SK-N-DZ (cell line): ENCODE measurements at places on chromosomes 5 and 9.

GRCh38 chr9:13860019-13860418 is 453.9 kb downstream of the NFIB start:
- DNase-seq, result no peak

DNA sequence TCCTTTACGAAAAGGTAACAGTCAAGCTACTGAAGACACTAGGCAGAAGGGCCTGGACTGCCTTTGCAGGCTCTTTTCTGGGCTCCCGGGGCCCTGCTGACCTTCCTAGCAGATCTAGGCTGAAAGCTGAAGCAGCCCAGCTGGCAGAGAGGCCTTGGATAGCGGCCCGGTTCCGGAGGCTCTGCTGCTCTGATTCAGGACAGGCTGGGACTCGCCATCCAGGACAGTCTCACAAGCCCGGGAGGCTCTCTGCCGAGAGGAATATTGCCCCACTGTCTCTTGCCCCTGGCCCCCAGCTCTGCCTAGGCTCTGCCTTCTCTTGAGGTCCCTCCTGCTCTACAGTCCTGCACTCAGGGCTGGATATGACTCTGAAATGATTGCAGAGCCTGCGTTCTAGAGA is 67.8 kb downstream of the PSD2 start:
- DNase-seq, result no peak

- no peak for DNase-seq
Measured at GRCh38 chr5:120413686-120414085, 50.4 kb upstream of the PRR16 start.

DNA sequence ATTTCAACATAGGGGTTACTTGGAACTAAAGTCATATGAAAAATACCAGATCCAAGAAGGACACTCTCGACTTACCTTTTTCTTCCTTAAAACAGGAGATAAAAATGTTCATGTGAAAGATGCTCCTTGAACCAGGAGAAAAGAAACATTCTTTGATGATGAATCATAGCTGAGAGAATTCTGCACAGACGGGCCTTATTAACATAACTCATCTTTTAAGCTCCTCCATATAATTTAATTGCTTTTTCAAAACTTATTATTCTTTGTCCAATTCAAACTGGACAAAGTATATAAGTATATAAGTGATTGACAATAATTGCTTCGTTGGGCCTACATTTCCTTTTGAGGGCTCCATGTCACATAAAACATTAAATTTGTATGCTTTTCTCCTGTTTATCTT is 945.2 kb upstream of the C9orf72 start:
- no peak for DNase-seq

DNA sequence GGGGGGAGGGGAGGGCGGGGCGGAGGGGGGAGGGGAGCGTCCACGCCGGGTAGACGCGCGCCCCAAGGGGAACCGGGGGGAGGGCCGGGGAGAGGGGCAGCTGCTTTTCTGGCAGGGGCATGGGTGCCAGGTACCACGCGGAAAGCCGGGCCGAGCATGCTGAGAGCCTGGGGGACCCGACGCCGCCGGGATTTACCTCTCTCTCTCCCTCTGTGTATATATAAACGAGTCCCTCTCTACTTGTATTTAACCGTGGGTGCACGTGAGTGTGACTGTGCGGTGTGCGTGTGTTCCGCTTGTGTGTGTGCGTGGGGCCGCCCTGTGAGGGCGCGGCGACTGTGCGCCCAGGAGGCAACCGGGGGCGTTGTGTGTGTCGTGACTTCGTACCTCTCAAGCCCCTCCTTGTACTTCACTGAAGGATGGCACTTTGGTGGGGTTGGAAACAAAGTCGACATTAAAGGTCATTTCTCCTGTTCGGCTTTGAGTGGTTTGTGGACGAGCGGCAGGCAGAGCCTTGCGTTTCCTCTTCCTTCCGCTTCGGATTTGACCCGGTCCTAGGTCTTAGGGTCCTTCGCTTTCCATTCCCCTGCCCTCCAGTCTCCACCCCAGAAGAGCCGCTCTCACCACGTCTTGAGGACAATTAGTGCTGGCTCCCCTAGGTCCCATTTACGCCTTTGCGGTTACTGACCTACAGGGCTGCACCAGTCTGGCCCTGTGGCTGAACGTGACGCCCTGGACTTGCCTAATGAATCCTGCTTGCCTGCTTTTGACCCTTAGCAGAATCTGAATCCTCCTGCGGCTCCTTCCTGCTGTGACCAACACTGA is 36.2 kb upstream of the TTC1 start:
- no peak for DNase-seq

DNA sequence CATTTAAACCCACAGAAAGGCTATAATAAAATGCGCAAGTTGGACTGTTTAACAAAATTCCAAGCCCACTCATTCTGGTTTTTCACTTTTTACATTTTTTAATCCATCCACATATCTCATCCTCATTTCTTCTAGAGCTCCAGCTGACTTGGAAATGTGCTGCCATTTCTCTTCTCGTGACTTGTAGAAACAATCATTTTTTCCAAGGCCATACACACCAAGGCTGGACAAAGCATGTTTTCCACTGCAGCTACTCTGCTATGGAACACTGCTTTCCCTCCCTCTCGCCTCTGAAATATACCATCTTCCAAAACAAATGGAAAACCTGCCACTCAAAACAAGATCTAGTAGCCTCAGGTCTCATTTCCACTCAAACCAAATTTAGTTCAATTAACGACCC is 141.1 kb downstream of the ESM1 start:
- no peak for DNase-seq

DNA sequence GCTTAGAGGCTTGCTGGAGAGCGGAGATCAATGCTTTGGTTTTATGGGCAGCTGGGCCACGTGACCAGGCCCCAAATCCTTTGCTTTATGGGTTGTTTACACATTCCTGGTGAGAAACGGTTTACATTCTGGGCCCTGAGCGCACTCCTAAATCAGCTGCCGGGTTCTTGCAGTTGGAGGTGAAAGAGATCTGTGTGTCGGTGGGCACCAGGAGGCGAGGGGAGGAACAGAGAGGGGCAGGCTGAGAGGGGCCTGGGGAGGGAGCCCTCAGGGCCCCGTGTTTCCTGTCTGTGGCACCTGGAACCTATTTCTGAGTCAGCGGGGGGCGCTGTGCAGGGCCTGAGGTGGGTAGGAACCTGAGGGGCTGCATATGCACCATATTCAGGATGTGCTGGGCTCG is 63.5 kb upstream of the HAND1 start:
- DNase-seq, result no peak

DNA sequence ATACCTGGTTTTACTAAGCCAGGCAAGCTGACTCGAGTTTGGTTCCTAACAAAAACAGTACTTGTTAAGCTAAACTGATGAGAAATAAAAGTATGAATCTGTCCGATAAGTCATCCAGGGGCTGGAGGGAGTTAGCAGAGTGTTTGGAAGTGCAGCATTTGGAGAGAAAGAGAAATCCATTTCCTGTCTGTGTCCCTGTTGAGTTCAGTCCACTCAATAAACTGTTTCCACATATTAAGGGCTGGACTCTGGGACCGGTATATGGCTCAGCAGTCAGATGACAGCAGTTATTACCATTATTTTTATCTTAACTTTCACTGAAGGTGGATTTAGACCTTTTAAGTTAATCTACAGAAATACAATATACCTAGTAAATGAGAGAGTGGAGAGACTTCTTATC is 130.6 kb upstream of the ADRA1B start:
- DNase-seq, result no peak

DNA sequence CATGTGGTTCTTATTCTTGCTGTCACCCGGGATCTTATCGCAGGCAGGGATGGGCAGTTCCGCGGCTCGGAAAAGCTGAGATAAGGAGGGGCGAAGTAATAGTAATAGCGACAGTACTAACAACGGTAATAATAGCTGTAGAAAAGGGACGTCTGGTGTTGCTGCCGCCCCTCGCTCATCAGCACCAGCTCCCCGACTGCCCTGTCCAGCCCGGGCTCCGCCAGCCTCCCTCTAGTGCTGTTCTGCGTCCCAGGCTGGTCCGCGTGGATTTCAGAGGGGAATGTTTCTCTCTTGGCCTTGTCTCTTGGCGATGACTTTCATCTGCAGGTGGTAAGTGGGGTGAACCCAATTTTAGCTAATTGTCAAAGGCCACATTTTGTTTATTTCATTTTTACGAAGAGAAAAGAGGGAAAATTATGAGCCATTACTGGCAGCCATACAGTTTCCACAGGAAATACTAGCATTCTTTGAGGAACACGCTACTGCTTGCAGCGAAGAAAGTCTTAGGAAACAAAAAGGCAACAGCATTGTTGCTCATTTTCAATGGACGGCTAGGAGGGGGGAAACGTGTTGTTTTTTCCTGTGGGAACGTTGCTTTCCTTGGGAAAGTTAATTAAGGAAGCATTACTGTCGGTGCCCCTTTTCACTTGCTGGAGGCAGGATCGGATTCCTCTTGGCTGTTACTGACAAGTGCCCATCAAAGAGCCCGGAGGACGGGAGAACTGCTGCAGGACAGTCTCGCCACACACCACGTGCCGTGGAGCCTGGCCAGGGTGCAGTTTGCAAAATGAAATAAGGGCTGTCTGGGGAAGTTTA is 762 bp downstream of the SNCAIP start:
- DNase-seq, result peak; percentile 7

GRCh38 chr9:1025131-1025530 is 25.0 kb upstream of the DMRT2 start:
- no peak for DNase-seq

GRCh38 chr5:14756478-14756877 is 92.0 kb downstream of the OTULIN start:
- DNase-seq, result no peak

GRCh38 chr9:133713150-133713959 is 24.8 kb downstream of the SARDH start:
- no peak for DNase-seq

DNA sequence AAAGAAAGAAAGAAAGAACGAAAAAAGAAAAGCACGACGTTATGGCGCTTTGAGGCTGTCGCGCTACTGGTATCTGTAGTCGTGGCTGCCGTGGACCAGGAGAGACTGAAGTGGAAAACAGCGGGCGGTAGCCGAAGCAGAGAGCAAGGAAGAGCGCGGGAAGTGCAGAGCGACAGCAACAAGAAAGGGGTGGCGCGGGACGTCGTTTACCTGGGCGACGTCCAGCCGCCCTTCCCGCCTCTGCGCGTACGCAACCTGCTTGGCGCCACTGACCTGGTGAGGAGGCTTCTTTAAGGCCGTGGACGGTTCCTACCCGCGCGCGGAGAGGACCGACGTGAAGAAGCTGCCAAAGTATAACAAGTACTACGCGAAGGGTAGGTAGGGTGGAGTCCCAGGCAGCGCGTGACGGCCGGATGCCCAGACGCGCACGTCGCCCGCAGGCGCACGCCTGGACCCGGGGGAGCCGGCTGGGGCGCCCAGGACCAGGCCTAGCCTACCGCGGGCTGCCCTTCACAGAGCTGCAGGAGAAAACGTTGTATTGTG is 15.4 kb downstream of the CCL28 start:
- peak; percentile 24 for DNase-seq

GRCh38 chr5:148786456-148786855 is 40.0 kb upstream of the ADRB2 start:
- DNase-seq, result no peak

GRCh38 chr5:131104169-131104808 is 60.8 kb downstream of the HINT1 start:
- DNase-seq, result no peak

GRCh38 chr9:98010445-98010844 is 27.3 kb downstream of the ANP32B start:
- DNase-seq, result no peak

DNA sequence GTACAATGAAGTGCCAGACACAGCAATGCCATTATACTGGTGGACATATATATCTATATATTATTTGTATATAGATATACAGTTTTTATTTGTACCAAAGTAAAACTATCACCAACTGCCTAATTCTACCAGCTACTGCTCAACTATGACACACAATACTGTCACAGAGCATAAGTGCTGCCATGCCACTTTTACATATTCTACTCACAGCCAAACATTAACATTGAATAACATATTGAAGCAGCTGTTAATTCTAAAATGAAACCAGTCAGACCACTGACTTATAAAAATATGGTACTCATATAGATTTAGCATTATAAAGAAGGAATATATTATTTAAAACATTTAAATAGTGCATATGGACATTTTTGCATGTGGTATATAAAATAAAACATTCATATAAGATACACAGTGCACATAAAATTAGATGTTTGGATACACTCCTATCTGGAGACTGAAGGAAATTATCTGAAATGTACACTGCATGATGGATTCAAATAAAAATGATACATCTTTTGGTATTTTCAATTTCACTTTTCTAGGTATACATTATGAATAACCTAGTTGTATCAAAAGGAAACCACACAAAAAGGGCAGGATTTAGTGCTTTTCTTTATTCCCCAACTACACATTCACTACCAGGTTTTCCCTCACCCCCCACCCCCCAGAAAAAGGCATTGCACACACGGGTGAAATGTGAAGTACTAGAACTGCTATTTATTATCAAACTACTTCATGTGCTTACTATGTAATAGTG is 48.9 kb downstream of the PKD2L2 start:
- DNase-seq, result no peak

DNA sequence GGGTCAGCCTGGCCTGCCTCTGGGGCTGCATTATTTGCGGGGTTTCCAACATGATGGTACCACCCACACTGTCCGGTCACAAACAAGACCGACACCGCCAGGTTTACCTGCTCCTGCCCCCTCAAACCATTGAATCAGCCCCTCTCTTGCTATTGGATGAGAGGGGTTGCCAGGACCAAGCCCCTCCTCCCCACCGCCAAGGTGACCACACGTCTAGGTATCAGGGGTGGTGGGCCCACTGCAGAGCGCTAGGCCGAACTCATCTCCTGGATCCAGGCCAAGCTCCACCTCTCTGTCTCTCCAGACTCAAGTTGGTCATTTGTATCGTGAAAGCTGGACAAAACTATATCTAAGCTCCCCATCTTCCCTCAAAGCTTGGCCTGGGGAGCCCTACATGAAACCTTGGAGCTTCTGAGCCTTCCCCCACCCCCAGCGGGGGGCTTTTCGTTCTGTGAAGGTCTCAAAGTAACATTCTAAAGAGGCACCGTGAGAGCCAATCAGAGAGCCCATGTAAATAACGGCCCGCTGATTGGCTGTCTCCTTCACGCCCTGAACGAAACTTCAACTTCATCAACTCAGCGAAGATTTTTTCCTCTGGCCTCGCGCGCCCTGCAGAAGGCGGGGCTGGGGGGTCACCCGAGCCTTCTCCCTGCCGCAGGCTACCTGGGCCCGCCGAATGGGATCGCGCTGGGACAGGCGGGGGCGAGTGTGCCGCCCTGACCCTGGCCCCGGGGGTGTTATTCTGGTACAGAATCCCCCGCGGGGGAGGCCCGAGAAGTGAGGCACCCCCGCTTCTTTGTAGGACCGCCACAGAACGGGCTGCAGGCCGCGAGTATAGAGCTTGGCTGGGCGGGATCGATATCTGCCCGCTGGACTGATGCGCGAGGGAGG is 49.6 kb upstream of the PSD2 start:
- DNase-seq, result peak; percentile 88

DNA sequence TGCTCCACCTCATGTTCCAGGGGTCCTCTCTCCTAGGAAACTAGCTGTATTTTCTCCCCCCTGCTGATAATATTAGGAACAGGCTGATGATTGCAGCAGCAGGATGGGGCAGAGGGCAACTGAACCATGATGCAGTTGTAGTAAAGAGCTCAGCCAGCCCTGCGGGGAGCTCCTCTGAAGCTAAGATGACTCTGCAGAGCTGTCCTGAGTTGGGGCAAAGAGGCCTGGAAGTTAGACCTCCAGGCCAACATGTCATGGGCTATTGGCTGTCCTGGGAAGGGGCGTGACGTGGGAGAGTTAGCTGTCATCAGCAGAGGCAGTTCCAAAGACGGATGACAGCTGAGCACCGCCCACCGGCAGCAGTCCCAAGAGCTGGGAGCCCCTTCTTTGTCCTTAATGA is 6.6 kb upstream of the FBP1 start:
- DNase-seq, result peak; percentile 38
